Forelimb muscle (tissue), 1 donor: ENCODE measurements at places on chromosomes 1 and 21. TPM values are rescaled to one million over a fixed set of nuclear protein-coding genes. Genes with fewer than 3 reads are reported as not detected.

CCNL2 gene
- 169 TPM for polyA plus RNA-seq

C1QTNF12 gene
- 4.8 TPM for polyA plus RNA-seq

RPTN gene
- polyA plus RNA-seq: not detected

PLCH2 gene
- polyA plus RNA-seq: 0.63 TPM

PLEKHO1 gene
- 98.5 TPM for polyA plus RNA-seq

- no peak for DNase-seq
Observed at GRCh38 chr1:93148001-93148400, 32.2 kb downstream of the TMED5 start.

- DNase-seq: no peak
Observed at GRCh38 chr1:24928689-24929397, 1.2 kb downstream of the RUNX3 start.

DNA sequence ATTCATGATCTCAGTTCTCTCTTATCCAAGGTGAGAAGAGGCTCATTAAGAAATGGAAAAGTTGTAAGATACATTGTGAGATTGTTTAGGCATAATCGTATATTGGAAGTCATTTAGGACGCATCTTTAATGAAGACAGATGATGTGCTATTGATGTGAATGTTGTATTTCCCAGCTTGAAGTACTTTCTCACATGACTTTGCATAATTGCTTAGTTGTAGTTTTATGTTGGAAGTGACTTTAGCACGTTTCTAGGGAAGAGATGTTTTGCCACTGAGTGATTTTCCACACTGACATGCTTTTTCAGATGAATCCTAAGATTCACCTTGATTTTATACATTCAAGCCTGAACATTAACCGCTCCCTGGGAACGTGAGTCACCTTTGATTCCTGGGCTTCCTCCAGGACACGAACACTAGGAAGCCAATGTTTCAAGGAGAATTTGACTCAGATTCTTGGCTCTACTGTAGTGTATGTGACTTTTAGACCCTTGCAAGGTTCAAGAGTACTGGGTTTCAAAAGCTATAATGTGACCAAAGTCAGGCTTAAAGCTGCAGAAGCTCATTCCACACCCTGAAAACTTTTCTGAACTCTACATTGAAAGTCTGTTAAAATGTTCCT is 27.9 kb downstream of the ANGEL2 start:
- DNase-seq: no peak
